NCI-H1694 treated with DMSO at 0.1 percent for 48 hours (cell line): ENCODE measurements at places on chromosomes 7 and 10.

GRCh38 chr7:28533731-28534531, 121.6 kb downstream of the CREB5 start:
- DNase-seq, result no peak

GRCh38 chr7:140398821-140399220, 491 bp upstream of the SLC37A3 start:
- DNase-seq, result no peak

GRCh38 chr7:24709585-24710360, 47.5 kb downstream of the GSDME start:
- no peak for DNase-seq

GRCh38 chr10:110395350-110396283, 90.9 kb upstream of the SMNDC1 start:
- no peak for DNase-seq

GRCh38 chr10:921471-922414, 9.8 kb downstream of the LARP4B start:
- no peak for DNase-seq

GRCh38 chr7:151379534-151380198, 30.2 kb downstream of the WDR86 start:
- no peak for DNase-seq

- no peak for DNase-seq
Observed at GRCh38 chr7:83608716-83609115, 40.2 kb downstream of the SEMA3E start.
